ENCODE measurements at places on chromosomes 16 and 17.
A peak's percentile ranks its signal among the peaks of the same experiment; 100 is the strongest.

- no peak for DNase-seq
Observed at GRCh38 chr16:84459941-84460405, 44.5 kb downstream of the MEAK7 start.

DNA sequence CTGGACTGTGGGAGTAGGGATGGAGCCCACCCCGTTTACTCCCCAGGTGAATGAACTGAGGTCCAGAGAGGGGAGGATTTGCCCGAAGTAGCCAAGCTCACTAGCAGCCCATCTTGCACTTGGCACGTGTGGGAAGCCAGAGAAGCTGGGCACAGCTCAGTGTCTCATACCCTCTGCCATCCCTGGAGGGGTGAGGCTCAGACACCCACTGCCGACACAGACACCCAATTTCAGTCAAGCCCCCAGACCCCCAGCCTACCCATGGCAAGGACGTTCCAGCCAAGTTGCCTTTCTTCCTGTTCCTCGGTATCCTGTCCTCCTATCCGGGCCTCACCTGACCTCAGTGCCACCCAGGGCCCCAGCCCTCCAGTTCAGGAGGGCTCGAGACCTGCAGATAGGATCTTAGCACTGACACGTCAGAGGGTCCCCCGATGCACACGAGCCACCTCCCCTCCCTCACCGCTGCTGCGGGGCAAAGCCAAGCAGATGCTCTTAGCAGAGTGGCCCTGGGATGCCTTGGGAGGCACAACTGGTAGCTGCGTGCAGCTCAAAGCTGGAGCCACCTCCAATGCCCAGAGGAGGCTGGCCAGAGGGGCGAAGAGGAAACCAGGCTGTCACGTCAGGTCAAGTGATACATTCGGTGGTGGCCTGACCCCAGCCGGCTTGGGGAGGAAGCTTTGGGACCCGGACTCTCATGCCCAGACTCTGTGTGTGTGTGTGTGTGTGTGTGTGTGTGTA, 90.4 kb upstream of the TNRC6C start:
- no peak for DNase-seq

DNA sequence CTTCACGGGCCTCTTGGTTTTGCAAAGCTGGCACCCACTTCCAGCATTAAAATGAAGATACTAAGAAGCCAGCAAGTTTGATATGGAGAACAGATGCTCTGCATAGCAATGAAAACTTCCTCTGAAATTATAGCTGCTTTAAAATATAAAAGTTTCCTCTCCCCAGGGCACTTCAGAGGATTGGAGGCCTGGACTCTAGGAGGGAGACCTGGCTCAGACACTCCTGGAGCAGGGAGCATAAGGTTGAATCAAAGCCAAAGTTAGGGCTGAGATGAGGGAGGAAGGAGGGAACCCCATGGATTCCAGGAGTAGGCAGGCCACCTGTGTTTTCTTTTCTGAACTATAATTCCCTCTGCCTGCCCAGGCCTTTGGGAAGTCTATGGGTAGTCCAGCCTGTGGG, 176.0 kb upstream of the RPL38 start:
- no peak for DNase-seq

- no peak for DNase-seq
Observed at GRCh38 chr16:49836668-49837067, 19.2 kb downstream of the ZNF423 start.

GRCh38 chr17:17511881-17512858, 16.0 kb upstream of the RASD1 start:
- no peak for DNase-seq

- DNase-seq = no peak
Observed at GRCh38 chr16:54946909-54947308, 16.2 kb downstream of the IRX5 start.

GRCh38 chr17:37731056-37731455, 13.8 kb downstream of the HNF1B start:
- DNase-seq = no peak

- no peak for DNase-seq
Observed at GRCh38 chr17:68019336-68019674, 16.2 kb upstream of the KPNA2 start.

DNA sequence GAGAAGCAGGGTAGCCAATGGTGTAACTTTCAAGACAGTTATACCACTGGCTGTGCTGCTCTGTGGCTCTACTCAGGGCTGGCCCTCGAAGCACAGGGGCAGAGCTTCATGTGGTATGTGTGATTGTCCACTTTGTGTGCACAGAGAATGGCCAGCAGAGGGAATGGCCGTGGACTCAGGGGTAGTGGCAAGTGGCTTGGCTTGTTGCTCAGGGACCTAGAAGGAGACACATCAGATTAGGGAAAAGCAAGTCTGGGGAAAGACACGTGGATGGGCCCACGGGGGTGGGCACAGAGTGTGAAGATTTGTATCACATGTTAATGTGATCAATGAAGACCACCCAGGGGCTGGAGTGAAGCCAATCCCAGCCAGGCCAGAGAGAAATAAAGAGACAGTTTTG, 20.0 kb upstream of the XYLT2 start:
- DNase-seq = no peak

DNA sequence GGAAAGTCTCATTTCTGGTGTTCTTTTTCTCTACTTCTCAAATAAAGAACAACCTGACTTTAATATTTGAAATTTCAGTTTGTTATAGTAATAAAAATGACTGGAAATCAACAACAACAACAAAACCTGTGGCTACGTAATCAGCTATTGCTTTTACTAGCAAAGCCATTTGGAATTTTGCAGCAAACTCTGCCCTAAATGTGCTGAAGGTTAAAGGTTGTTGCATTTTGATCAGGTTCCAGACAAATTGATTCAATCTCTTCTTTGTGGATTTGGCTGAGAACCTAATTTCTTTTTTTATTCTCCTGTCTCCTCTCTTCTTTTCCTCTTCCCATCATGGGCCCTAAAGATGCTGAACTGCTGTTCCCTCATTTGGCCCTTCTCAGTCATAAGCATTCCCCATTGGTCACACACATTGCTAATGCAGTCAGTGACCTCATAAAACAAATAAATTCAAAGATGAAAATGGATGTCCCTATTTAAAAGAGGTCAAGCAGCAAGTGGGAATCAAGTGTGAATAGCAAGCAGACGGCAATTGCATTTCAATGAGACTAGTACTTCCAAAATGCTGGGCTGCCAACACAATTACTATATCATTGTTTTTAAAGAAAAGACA, 795.1 kb upstream of the CDH8 start:
- DNase-seq = no peak

GRCh38 chr17:61593426-61593825, 2.4 kb upstream of the NACA2 start:
- DNase-seq = no peak

DNA sequence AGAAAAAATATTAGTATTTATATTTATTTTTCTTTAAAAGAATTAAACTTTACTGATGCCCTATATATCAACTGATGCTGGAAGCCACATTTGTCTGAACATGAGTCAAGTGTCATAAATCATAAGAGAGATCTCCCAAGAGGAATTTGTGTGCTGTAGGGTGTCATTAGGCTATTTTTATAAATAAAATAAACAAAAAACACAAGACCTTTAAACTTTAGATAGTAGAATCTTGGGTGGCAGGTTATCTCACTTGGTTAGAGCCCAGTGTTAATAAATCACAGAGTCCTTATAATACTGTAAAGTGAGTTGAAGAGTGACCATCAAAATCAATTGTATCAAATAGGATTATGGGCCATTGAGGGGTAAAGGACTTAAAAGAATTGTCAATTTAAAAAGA, 21.3 kb upstream of the CPD start:
- DNase-seq = no peak

DNA sequence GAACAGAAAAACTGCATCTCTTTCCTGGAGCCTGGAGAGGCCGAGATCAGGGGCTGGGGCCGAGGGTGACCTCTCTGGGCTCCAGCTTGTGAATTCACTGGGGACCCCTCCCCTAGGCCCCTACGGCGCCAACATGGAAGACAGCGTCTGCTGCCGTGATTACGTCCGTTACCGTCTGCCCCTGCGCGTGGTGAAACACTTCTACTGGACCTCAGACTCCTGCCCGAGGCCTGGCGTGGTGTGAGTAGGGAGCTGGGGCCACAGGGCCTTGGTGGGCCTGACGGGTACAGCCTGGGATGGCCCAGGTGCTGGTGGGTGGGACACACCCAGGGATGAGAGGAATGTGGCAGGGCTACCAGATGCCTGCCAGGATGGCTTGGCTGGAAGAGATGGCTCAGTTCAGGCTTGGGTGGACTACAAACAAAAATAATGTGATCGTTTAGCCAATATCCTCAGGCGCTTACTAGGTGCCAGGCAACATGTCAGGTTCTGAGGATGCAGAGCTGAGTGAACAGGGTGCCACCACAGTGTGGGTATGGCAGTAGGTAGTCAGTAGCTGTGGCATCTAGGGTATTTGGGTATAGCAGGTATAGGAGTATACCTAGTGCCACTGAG, 1.8 kb downstream of the CCL22 start:
- no peak for DNase-seq

DNA sequence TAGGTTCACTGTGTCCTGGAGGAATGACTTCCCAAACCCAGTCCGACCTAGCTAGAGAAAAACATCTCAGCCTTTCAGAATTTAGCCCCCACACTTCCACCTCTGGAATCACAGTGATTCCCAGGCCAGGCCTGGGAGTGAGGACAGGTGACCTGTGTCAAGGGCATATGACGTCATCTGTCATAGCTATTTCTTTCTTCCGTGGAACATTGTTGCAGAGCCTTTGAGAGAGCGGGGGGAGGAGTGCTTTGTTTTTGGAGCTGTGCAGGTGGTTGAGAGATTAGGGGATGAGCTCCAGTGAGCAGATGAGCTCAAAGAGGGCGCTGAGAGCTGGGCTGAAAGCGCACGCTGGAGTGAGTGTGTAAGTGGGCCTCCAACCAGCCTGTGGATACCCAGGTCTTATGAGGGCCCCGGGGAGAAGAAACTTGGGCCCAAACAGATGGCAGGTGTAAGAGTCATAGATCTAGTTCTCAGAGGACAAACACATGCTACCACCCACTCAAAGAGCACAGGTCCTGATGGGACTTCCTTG, 344.8 kb downstream of the SNX29 start:
- no peak for DNase-seq

- no peak for DNase-seq
Observed at GRCh38 chr17:18141210-18141803, 32.8 kb downstream of the MYO15A start.

GRCh38 chr16:30002614-30003346, 6.7 kb downstream of the INO80E start:
- DNase-seq = no peak

DNA sequence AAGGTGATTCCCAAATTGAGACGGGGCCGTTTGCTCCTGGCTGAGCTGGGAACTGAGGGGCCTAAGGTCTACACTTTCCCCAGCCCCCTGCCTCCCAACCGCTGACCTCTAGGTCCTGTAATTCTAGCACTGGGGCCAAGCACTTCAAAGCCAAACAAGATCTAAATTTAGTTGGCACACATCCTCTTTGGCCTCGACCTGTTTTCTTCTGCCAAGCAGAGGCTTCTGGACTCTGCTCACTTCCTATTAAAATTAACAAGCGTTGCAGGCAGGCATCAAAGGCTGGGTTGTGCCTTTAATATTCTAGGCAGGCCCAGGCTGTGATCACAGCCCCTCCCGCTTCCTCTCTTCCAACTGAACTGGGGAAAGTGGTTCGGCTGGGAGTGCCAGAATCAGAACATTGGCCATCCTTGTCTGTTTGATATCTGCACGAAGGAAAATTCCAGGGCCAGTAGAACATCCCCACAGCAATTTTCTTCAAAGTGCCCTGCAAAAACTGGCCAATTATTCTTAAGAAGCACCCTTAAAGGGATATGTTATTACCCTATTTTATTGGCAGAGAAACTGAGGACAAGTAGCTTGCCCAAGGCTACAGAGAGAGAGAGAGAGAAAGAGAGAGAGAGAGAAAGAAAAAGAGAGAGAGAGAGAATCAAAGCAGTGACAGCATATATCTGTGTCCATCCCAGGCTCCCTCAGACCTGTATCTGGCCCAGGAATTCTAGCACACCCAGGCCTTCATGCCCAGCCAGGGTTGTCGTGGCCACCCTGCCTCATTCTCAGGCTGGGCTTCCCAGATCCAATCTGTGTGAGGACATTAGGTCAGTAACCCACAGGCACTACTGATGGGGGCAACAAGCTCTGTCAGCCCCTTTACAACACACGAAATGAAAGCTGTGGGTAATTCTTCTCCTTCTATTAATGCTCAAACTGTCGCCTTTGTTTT, 12.8 kb upstream of the MT4 start:
- DNase-seq = no peak

DNA sequence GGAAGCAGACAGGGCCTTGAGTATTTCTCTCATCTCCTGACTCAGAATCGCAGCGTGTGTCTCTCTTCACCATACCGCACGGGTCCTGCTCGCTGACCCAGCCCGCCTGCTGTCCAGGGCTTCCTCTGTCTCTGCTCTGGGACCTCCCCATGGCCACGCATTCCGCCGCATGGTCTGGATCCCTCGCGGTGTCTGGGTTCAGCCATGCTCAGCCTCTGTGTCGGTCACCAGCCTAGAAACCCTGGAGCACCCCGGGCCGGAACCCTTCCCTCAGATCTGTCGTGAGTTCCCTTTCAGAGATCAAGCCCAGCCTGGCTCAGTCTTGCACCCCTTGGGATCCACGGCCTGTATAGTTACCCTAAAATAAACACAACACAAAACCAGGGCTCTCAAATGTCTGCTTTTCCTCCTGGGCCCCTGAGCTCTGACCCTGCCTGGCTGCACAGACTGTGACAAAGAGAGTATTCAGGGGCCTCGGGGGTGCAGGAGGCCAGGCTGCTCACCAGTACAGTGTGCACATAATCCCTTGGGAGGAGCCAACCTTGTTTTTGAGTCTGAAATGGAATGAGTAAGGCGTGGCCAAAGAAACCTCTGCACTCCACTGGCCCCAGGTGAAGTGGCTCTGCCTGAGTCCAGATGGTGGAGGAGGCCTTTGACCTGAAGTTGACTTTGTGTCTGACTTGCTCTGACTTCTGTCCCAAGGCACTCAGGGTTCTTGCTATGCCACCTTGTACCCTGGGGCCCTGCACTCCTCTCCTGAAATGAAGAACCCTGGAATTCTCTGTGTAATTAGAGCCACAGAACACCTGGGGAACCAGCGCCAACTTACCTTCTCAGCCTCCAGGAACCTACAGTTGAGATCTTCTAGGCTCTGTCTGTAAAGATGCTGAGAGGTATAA, 5.8 kb upstream of the SPIRE2 start:
- no peak for DNase-seq

GRCh38 chr17:55433029-55433628, 11.5 kb upstream of the MMD start:
- DNase-seq = no peak

GRCh38 chr17:50397111-50397918, at the start of gene LRRC59:
TSS of gene LRRC59 (minus strand) at chr17:50397523. CDS start at chr17:50397317, 206 bp downstream.
- peak; percentile 94 for DNase-seq

DNA sequence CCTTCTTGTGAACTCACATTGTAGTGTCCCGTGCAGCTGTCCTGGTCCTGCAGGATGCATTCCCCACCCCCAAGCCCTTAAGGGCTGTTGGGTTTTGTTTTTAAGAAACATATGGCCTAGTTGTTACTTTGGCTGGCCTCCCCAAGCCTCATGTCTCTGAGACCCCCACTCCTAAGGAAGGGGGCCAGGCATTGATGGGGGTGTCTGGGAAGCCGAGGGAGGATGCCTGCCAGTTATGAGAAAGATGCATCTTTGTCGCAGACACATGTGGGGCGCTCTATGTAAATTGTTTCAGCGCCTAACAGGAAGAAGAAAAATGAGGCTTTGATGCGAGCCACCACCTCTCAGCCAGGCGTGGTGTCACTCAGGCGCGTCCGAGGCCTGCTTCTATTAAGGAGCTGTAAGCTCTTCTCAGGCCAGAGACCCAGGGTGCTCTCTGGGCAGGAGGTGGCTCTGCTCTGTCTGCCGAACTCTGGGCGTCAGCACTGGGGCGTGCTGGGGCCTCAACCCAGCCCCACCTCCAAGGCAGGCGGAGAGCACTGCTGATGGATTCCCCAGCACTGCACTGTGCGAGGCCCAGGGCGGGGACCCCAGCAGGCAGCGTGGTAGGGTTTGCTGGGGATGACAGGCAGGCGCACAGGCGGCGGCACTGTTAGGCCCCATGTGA, 70.6 kb downstream of the SREBF1 start:
- no peak for DNase-seq

All from activated T-cell treated with anti-CD3 and anti-CD28 coated beads for 48 hours (primary cell).